ENCODE measurements at places on chromosomes 7 and 10.

DNA sequence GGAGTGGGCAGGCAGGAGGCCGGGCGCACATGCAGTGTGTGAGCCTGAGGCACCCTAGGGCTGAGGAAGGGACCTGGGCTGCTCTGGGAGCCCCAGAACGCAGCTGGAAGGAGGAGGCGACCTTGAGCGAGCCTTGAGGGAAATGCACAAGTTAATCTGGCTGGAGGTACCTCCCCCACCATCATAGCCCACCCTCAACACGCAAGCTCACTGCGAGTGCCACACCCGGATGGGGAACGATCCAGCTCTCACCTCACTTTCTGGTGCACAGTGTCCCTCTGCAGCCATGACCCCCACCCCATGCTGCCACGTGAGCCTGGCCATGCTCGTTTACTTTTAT is 162.4 kb upstream of the PPP2R2D start:
- no peak for DNase-seq

DNA sequence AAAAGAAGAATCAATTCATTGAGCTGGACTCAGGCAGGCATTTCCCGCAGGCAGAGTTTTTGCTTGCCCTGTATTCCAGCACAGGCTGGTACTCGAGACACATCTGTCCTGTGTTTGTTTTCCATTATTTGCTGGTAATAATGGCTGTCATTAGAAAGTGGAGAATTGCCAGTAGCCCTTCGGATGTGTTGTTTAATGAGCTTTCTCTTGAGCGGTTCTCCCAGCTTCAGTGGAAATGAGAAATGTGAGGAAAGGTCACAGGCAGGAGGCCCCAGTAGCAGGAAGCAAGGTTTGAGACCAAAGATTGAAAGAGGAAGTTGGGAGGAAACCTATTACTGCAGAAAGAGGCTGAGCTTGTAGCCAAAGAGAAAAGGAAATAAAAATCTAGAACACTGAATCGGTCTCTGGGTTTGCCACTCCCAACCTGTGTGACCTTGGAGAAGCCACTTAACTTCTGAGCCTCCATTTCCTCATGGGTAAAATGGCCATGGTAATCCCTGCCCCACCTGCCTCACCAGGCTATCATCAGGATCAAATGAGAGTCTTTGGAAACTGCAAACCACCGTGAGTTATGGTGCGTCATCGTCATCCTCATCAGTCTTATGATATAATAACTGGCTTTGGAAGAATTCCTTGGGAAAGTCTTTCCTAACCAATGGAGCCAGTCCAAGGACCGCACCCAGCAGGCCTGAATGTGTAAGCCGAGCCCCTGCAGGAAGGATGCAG is 67.7 kb downstream of the TACR2 start:
- DNase-seq, result no peak

DNA sequence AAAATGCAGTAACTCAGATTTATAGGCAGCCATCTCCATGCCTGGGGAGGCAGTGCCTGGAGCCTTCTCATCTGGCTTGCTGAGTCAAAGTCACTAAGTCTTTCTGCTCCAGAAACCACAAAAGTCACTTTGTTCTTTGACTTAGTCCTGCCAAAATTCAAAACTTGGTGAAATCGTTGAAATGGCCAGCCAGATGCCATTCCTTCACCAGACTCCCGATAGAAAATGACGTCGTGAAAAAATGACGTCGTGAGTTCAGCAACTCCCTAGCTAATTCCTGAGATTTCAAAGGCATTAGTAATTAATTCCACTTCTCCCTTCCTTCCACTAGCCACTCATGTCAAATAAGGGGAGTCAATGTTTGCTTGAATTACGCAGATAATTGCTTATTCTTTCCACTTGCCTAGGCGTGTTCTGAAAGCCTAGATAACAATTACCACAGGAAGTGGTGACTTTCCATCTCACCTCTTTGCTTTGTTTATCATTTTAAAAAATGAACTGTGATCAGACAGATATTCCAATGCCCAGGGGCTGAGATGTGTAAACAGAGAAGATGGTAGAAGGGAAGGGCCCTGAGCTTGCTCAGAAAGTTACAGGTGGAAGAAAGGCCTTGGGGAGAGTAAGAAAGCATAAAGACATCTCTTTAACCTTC is 48.5 kb upstream of the OSBPL3 start:
- DNase-seq, result no peak

GRCh38 chr10:33332183-33333065 is 2.0 kb downstream of the NRP1 start:
- DNase-seq, result no peak

Measured in stimulated activated CD8-positive, alpha-beta memory T cell treated with anti-CD3 and anti-CD28 coated beads, Interleukin-7, amount 100 ng/mL, for 1 hour (primary cell).